Activated CD4-positive, alpha-beta T cell treated with anti-CD3 and anti-CD28 coated beads, Interleukin-2, amount 50 U/mL, for 4 hours (primary cell): ENCODE measurements at places on chromosomes 3 and 15.

DNA sequence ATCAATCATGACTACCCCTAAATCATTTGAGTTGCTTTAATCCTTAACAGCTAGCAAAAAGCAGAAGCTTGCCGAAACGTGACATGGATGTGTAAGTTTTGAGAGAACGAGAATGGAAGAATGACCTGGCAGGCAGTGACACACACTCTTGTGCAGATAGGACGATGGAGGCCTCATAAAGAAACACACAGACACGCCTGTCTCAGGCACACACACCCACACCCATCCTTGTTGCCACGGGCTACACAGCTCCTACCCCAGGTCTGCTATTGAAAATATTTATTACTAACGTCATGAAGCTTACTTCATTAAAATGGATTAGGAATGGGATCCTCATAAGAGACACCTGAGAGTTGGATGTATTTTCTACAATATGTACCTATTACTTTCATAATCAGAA, 8.5 kb downstream of the MYO5C start:
- DNase-seq, result no peak

GRCh38 chr3:3353153-3353552, 173.7 kb upstream of the CRBN start:
- no peak for DNase-seq

GRCh38 chr3:187005827-187006481, 75.6 kb downstream of the ST6GAL1 start:
- DNase-seq, result no peak

DNA sequence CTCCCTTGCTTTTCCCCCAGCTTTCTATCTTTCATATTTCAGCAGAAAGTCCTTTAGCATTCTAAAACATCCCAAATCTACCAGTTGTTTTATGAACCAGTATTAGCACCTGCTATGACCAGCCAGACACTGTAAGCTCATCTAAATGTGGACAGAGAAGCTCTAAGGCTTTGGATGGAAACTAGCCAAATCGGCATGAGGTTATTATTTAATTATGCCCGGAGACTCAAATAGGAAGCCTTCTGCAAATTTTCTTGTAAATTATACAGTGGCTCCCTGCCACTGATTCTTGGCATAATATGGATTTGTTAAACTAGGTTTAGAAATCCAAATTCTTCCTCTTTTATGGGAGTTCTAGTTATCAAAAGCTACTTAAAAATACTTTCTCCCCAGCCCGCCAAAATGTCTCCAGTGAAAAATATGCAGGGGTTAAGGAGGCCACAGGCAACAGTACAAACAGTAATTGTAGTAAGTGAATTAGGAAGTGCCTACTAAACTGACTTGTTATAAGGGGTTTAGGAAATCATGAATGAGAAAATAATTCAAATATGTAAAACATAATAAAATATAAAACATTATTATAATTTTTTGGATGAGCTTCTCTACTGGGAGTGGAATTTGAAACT, 15.4 kb downstream of the MYH15 start:
- DNase-seq, result no peak

GRCh38 chr3:188943591-188943990, 228.2 kb upstream of the TPRG1 start:
- DNase-seq, result no peak
